ENCODE measurements at places on chromosomes 1 and 21.

DNA sequence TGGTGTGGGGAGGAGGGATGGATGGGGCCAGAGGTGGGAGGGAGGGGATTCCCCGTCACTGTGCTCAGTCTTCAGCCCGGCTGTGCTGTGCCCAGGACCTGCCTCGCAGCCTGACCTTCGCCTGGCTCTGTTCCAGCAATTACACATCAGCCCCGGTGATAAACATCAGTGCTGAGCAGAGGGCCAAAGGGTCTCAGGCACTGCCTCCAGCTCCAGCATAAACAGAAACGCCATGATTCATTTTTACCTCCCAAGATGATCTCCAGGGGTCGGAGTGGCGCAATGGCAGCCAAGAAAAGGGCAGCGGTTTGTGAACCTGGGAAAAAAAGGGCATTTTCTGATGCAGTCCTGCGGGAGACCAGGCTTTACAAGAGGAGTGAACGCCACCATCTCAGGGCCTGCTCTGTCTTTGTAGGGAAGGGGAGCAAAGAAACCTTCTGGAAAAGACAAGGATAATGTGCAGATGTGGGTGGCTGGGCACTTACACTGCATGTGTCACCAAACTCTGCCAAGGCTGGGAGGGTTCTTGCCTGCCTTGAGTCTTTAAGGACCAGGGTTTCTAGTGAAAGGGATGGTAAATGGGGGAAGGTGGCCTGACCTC lies 28.1 kb downstream of the SHISA4 start:
- DNase-seq, result no peak

DNA sequence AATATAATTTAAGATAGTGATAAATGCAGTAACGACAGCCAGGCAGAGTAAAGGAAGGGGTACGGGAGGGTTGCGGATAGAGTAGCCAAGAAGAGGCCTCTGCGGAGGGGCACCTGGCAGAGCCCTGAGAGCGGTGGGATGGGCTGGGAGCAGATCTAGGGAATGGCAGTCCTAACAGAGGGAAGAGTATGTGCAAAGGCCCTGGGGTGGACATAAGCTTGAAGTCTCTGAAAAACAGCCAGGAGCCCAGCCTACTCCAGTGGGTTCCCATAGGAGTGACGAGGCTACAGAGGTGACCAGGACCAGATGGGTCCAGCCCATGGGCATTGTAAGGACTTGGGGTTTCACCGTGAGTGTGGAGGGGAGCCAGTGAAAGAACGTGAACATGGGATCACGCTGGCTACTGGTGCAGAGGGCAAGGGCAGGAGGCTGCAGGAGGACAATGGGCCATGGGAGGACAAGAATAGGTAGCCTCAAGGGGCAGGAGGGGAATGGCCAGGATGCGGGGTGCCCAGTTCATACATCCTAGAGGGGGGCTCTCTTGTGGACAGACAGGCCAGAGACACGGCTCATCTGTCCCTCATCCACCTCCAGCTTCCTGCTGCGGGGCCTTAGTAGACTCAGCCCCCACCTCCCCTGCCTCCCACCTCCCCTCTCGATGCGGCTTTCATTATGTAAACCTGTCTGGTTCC lies 185.7 kb upstream of the VAMP3 start:
- no peak for DNase-seq

- no peak for DNase-seq
Measured at GRCh38 chr1:38197312-38198061, 150.9 kb upstream of the POU3F1 start.

DNA sequence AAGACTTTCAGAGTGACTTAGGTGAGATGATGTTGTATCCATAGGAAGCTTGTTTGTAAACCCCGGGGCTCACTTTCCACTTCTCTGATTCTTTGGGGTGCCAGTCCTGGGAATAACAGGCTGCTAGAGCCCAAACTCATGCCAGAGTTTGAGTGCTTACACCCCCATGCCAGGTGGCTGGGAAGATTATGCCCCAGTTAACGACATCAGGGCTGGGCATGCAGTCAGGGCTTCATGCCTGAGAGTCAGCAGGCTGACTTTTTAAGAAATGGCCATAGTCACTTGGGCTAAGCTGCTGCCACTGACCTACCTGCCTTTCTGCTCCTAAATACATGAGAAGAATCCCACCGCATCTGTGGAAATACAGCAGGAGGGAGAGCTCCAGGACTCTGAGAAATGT lies 425.6 kb upstream of the VAMP3 start:
- DNase-seq, result no peak

DNA sequence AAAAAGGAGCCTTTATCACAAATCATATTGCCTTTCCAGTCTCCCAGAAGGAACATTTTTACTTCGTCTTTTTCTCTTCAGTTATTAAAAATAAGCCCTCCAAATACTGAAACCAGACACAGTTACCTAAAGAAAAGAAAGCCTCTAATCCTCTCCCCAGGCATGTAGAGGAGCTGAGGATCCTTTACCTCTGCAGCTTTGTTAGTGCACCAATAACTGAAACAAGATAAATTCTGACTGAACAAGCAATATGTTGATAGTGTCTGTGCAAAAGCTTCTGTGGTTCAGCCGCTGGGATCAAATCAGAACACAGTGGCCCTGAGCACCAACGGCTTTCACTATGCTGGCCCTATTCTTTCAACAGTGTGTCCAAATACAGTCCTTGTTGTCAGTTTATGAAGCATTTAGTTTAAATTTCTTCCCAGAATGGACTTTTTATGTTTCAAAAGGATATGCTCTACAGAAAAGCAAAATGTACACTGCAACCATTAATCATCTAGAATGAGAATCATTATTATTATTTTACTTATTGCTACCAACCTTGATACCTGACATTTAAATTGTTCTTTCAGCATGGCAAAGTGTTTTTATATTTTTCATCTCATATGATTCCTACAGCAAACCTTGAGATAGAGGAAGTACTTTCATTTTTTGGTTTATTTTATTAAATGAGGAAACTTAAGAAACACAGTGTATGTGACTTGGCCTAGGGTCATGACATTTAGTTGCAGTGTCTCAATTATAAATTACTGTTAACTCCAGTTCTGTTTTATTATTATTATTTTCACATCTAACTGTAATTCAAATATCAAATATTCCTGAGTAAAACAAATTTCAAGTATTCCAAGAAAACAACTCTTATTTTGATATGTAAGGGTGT lies 217.9 kb downstream of the NEGR1 start:
- DNase-seq, result no peak

GRCh38 chr1:94920061-94920460 lies 6.8 kb downstream of the CNN3 start:
- no peak for DNase-seq

- no peak for DNase-seq
Measured at GRCh38 chr1:183609313-183609712, 19.1 kb upstream of the NCF2 start.

GRCh38 chr1:64956010-64956640 lies 10.2 kb downstream of the JAK1 start:
- DNase-seq, result no peak

DNA sequence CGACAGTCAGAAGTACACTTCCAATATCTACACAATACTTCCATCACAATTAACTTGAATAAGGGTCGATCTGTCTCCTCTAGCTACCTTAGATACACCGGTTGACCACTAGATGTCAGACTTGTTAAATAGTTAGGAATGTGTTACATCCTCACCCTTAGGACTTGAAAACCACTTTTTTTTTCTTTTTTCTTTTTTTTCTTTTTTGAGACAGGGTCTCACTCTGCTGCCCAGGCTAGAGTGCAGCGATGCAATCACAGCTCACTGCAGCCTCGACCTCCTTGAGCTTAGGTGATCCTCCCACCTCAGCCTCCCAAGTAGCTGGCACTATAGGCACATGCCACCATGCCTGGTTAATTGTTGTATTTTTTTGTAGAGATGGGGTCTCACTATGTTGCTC lies 120.4 kb upstream of the GREM2 start:
- peak; percentile 68 for DNase-seq

DNA sequence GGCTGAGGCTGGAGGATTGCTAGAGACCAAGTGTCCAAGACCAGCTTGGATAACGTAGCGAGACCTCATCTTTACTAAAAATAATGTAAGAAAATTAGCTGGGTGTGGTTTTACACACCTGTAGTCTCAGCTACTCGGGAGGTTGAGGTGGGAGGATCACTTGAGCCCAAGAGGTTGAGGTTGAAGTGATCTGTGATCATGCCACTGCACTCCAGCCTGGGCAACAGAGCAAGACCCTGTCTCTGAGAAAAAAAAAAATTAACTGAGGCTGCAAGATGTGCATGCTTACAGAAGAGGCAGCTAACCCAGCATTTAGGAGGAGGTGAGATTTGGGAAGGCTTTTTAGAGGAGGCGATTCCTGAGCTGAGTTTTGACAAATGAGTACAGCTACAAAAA lies 9.5 kb downstream of the AK4 start:
- no peak for DNase-seq

DNA sequence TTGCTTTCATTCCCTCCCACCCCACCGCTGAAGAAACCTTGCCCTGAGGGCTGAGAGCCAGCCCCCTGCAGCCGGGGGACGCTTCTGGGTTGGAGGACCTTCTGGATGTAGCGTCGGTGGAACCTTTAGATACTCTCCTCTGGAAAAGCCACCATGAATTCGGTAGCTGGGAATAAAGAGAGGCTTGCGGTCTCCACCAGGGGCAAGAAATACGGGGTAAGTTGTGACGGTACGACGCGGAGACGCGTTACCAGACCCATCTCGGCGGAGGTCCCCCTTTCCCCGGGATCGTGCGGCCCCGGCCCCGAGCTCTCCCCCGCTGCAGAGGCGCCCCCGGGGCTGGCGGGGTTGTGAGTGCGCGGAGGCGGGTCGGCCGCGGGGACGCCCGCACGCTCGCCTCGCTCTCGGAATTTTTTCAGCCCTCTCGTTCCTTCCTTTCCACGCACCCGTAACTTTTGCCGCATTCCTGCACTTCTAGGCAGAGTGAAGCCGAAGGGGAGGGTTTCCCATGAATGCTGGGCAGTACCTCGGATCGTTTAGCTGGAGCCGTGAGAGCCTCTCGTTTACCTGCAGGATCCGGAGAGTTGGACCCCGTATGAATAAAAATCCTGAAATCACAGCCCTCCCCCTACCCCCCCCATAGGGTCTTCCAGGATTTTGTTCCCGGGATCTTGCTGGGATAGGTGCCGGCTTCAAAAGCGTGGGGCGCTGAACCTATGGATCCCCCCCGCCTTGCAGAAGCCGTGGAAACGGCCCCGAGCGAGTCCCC lies 671 bp downstream of the KIF26B start:
- DNase-seq, result no peak

- DNase-seq, result no peak
Measured at GRCh38 chr1:150165622-150166612, 16.2 kb downstream of the PLEKHO1 start.

- DNase-seq, result no peak
Measured at GRCh38 chr1:206674745-206675175, 9.9 kb upstream of the MAPKAPK2 start.

DNA sequence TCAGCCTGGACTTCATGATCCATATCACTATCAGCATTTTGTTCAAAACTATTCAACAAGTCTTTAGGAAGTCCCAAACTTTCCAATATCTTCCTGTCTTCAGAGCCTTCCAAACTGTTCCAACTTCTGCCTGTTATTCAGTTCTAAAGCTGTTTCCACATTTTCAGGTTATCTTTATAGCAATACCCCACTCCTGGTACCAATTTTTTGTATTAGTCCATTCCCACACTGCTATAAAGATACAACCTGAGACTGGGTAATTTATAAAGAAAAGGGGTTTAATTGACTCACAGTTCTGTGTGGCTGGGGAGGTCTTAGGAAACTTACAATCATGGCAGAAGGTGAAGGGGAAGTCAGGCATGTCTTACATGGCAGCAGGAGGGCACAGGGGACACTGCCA lies 18.3 kb upstream of the DNAH14 start:
- no peak for DNase-seq

GRCh38 chr21:39441502-39442475 lies 3.8 kb downstream of the LCA5L start:
- DNase-seq, result no peak

DNA sequence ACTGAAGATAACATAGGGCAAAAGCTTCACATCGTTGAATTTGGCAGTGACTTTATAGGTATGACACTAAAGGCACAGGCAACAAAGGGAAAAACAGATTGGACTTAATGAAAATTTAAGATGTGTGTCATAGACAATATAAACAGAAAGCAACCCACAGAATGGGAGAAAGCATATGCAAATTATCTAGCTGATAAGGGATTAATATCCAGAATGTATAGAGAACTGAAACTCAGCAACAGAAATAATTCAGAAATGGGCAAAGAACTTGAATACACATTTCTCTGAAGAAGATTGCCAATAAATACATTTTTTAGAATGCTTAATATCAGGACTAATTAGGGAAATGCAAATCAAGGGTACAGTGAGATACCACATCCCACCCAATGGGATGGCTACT lies 55.2 kb upstream of the ANGPTL1 start:
- DNase-seq, result no peak

GRCh38 chr21:39087238-39088030 lies 95.8 kb downstream of the PSMG1 start:
- no peak for DNase-seq

DNA sequence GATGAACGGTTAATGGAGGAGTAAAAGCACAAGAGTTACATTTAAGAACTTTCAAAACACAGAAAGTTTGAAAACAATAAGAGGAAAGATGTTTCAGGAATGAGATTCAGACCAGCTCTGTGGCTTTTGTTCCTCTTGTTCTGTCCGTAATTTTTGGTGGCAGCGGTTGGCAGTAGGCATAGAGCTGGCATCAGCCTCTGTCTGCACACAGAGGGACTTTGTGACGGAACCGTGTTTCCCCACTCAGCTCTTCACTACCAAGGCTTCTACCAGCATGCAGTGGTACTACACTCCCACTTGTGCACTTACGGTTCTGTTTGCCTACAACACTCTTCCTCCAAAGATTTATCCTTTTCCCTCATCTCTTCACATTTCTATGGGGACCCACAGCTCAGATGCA lies 212.8 kb downstream of the DSCAM start:
- DNase-seq, result no peak
